ENCODE measurements at places on chromosomes 2 and 18. TPM values are rescaled to one million over a fixed set of nuclear protein-coding genes. Genes with fewer than 3 reads are reported as not detected.

GRCh38 chr2:239178484-239178883 lies 222.3 kb downstream of the HDAC4 start:
- H3K36me3 ChIP-seq, result peaks cover 58% of the 10 kb centered on the region
- H3K27ac ChIP-seq, result no peak overlapping the region
- H3K4me3 ChIP-seq, result no peak overlapping the region
- H3K27me3 ChIP-seq, result no peaks in the 10 kb centered on the region
- no peaks in the 10 kb centered on the region for H3K4me1 ChIP-seq

GRCh38 chr2:172995323-172996244 lies 80.1 kb upstream of the MAP3K20 start:
- DNase-seq, result no peak
- H3K36me3 ChIP-seq, result no peaks in the 10 kb centered on the region
- no peak overlapping the region for H3K4me3 ChIP-seq
- H3K4me1 ChIP-seq, result peaks cover 3% of the 10 kb centered on the region
- no peaks in the 10 kb centered on the region for H3K27me3 ChIP-seq

DNA sequence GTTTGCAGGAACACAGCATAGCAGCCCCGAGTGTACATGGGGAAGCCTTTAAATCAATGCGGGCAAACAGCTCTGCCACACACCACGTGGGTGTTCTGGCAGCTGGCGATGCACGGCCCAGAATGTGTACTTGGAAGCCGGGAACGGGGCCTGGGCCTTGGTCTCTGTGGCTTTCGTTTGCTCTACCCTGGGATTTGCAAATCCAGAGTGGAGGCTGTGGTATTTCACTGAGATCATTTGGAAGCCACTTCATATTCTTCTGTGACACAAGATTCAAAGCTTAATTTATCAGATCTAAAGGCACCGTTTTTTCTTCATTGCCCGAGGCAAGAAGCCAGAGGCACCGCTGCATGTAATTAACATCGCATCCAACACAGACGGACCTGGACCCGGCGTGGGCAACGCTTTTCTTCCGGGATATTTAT lies 246.3 kb upstream of the MYT1L start:
- no peaks in the 10 kb centered on the region for H3K36me3 ChIP-seq
- DNase-seq, result peak; percentile 21
- no peaks in the 10 kb centered on the region for H3K27me3 ChIP-seq
- no peak overlapping the region for H3K4me3 ChIP-seq
- H3K4me1 ChIP-seq, result no peaks in the 10 kb centered on the region

DNA sequence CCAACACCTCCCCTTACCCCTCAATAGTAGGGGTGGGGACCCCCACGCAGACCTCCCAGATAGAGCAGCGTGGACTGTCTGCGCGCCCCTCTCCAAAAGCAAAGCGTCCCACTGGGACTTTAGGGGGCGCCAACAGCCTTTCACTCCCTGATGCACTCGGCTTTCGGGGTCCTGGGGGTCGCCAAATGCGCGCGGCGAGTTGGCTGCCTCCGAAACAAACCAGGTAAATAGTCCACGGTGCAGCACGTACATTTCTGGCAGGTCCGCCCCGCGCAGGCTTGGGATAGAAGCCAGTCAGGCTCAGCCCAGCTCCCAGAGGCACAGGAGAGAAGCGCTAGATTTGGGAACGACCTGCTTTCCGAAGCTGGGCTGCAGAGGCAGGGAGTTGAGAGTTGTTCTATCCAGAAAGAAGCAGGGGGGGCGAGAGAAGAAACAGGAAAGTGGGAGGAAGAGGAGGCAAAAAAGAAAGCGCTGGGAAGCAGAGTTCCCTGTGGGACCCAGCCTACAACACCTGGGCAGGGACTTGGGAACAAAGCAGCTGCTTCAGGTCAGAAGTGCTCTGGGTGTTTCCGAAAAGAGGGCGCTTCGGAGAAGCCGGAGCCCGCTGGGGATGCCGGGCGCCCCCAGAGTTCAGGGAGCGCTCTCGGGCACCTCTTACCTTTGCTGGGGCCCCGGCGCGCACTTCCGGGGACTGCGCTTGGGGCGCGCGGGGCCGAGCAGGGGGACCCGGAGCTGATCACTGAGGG lies 544 bp downstream of the EVA1A start:
- no peaks in the 10 kb centered on the region for H3K27me3 ChIP-seq
- no peaks in the 10 kb centered on the region for H3K36me3 ChIP-seq
- no peak overlapping the region for H3K27ac ChIP-seq
- H3K4me1 ChIP-seq, result peaks cover 4% of the 10 kb centered on the region

- H3K27ac ChIP-seq, result no peak overlapping the region
- no peaks in the 10 kb centered on the region for H3K36me3 ChIP-seq
- H3K4me1 ChIP-seq, result peaks cover under 1% of the 10 kb centered on the region
- no peak for DNase-seq
- no peaks in the 10 kb centered on the region for H3K27me3 ChIP-seq
- H3K4me3 ChIP-seq, result no peak overlapping the region
These were observed 11.5 kb downstream of the PPP1R7 start for GRCh38 chr2:241161646-241162281.

DNA sequence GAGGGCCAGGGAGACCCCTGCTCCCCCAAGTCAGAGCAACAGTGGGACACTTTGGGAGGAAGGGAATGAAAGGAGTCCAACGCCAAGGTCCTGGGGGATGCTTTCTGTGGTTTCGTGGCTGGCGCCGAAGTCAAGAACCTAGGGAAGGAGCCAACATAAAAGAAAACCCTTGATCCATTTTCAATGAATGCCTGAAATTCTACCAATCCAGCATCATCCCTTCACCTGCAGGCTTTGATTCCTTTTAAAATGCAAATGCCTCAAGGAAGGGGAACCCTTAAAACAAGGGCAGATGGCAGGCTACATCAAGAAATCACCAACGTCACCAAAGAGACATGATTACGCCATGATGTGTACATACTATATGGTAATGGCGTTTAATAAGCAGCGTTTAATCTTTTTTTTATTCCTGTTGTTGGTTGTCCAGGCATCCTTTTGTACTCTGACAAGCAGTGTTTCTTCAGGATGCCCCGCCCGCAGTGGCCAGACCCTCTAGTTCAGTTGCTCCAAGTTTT lies 123.3 kb upstream of the SLC1A4 start:
- H3K27ac ChIP-seq, result no peak overlapping the region
- no peak for DNase-seq
- no peak overlapping the region for H3K4me3 ChIP-seq
- H3K27me3 ChIP-seq, result no peaks in the 10 kb centered on the region

GRCh38 chr2:218881744-218882460 lies 1.2 kb downstream of the WNT10A start:
- H3K4me1 ChIP-seq, result no peaks in the 10 kb centered on the region
- no peak for DNase-seq
- no peaks in the 10 kb centered on the region for H3K36me3 ChIP-seq

DNA sequence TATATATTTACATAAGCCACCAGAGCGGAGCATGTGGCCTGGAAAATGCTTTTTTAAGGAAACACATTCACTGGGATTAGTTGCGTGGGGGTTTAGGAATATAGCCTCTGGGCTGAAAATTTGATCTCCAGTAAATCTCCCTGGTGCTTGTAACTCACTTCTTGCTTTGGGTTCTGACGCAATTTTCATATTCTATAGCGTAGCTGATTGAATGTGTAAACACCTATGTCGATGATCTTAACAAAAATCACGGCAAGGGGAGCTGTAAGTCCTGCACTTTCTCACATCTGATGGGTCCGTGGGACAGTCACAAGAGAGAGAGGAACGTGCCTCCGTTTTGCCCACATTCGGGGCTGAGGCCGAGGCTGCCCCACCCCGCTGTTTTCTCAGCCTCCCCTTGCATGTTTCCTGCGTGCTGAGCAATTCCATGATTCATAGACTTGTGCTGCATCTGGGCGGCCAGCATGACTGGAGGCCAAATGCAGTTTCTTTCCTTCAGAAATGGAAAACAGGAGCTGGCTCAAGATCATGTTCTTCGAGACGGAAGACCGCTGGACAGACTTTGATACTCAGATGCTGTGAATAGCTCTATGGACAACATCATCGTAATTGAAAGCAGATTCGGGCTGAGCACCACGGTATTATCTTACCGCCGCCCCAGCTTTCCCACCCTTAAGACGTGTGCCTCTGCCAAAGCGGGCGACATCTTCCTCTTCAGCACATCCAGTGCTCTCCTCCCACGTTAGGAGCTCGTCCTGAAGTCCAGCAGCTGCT lies 109.2 kb downstream of the TMEM18 start:
- peaks cover 3% of the 10 kb centered on the region for H3K27me3 ChIP-seq
- no peak overlapping the region for H3K27ac ChIP-seq
- H3K4me1 ChIP-seq, result no peaks in the 10 kb centered on the region
- no peak overlapping the region for H3K4me3 ChIP-seq
- no peaks in the 10 kb centered on the region for H3K36me3 ChIP-seq

DNA sequence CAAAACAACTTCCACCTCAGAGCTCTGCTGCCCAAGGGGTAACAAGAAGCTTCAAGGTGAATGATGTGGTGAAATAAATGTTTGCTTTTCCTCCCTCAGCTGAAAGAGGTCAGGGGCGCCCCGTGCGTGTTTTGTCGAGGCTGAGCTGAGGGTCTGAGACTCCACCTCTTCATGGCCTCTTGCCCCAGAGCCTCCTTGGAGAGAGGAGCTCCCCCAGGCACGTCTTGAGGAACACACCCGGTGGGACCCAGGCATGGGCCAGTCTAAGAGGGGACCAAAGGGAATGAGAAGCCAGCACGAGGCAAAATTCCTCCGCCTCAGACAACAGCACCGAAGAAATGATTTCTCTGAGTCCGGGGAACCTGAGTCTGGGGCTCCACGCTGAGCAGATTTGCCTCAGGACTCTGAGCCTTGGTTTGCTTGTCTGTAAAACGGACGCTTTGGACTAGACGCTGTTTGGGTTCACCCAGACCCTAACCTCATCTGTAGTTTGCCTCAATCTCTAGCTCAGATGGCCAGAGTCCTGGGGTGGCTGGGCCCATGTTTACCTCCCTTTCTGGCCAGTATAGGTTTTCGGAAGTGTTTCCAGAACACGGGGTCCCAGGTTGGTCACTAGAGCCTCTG lies 56.4 kb upstream of the ODC1 start:
- DNase-seq, result no peak
- H3K4me1 ChIP-seq, result no peaks in the 10 kb centered on the region
- H3K36me3 ChIP-seq, result no peaks in the 10 kb centered on the region
- H3K4me3 ChIP-seq, result no peak overlapping the region
- H3K27me3 ChIP-seq, result no peaks in the 10 kb centered on the region

GRCh38 chr2:58109481-58109880 lies 62.9 kb downstream of the VRK2 start:
- H3K27me3 ChIP-seq, result no peaks in the 10 kb centered on the region
- peaks cover 9% of the 10 kb centered on the region for H3K36me3 ChIP-seq
- no peak overlapping the region for H3K27ac ChIP-seq
- no peaks in the 10 kb centered on the region for H3K4me1 ChIP-seq
- no peak for DNase-seq
- H3K4me3 ChIP-seq, result no peak overlapping the region

DNA sequence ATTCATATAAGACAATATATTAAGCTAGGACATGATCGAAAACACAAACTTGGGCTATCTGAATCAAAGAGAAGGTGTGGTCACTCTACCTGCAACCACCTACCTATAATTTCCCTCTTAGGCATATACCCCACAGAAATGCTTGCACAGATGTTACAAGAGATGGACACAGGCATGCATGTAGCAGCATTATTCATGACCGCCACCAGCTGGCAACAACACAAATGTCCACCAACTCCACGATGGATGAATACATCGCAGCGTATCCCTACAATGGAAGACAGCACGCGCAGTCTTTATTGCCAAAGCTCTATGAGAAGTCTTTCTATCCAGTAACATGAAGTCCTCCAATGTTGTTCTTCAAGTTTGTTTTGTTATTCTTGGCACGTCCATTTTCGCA lies 90.8 kb downstream of the ARL4C start:
- no peaks in the 10 kb centered on the region for H3K27me3 ChIP-seq
- no peak for DNase-seq
- H3K4me3 ChIP-seq, result no peak overlapping the region
- H3K4me1 ChIP-seq, result 0 out of 2 replicates have a peak, but pooled peaks cover 2% of the 10 kb centered on the region
- no peak overlapping the region for H3K27ac ChIP-seq

DNA sequence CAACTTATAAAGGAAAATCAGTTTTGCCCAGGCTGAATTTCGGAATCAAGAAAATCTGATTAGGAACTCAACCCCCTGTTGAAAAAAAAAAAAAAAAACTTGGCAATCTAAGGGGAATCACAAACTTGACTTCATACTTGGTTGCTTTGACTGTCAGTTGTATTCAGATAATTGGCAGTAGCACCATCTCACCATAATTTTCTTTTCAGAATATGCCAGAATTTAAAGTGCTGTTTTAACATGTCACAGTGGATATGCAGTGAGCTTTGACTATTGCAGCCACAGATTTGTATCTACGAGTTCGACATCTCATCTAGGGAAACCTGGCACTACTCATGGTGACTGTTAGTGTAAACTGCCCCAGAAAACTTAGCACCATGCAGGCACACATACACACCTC lies 761.4 kb upstream of the KLHL29 start:
- H3K4me3 ChIP-seq, result no peak overlapping the region
- H3K36me3 ChIP-seq, result no peaks in the 10 kb centered on the region
- no peaks in the 10 kb centered on the region for H3K4me1 ChIP-seq
- no peak for DNase-seq
- no peaks in the 10 kb centered on the region for H3K27me3 ChIP-seq

DNA sequence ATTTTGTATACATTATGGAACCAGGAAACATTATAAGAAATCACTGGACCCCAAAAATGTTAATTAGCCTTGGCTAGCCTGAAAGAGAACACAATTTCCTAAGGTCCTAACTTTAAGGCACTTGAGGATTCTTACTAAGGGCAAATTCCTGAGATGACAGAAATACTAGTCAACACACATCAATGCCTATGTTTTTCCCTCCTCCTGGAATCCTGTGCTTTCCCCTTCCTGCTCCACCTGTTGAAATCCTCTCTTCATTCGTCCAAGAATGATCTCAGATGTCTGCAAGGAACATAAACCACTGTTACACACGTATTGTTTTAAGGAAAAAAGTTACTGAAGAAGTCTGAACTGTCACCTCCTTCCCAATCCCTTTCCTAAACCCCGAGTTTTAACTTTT lies 21.2 kb upstream of the DARS1 start:
- 0 out of 2 replicates have a peak, but pooled peaks cover 2% of the 10 kb centered on the region for H3K4me1 ChIP-seq
- no peak overlapping the region for H3K27ac ChIP-seq
- H3K4me3 ChIP-seq, result no peak overlapping the region
- H3K36me3 ChIP-seq, result no peaks in the 10 kb centered on the region
- no peaks in the 10 kb centered on the region for H3K27me3 ChIP-seq

DNA sequence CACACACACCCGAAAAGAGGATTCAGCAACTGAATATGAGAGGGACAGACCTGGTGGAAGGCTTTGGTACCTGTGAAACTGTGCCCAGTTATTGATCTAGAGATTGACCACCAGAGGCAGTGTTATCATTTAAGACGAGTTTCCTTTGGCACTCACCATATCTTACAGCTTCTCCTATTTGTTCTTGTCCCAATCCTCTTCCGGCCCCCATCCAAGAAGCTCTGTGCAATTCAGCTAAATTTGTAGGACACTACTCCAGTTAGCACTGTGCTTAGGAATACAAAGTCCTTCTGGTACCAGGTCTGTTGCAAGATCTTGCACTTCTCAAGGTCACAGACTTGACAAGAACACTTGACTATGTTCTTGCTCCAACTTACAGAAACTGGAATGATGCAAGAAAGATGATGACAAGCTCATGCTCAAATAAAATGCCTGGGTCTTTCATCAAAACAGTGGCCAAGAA lies 177.7 kb downstream of the TMEM247 start:
- peaks cover 3% of the 10 kb centered on the region for H3K27me3 ChIP-seq
- DNase-seq, result no peak
- H3K27ac ChIP-seq, result no peak overlapping the region
- no peaks in the 10 kb centered on the region for H3K36me3 ChIP-seq
- H3K4me3 ChIP-seq, result no peak overlapping the region

The FSHR gene
- not detected for total RNA-seq

The NEU2 gene
- not detected for total RNA-seq

The ALPG gene
- total RNA-seq, result 1.4 TPM

The ASAP2 gene
- total RNA-seq, result 11.0 TPM

The ACTG2 gene
- 1.4 TPM for total RNA-seq

The SPP2 gene
- total RNA-seq, result not detected

The BOLL gene
- total RNA-seq, result not detected
